ENCODE measurements at places on chromosomes 3 and 15. TPM values are rescaled to one million over a fixed set of nuclear protein-coding genes. Genes with fewer than 3 reads are reported as not detected.
A peak's percentile ranks its signal among the peaks of the same experiment; 100 is the strongest.

GRCh38 chr3:32873531-32874130, 55.8 kb downstream of the TRIM71 start:
- no peak for DNase-seq

The MYLK gene
- 23.0 TPM for total RNA-seq

GRCh38 chr3:52269776-52270175, 8.7 kb downstream of the WDR82 start:
- DNase-seq = no peak

DNA sequence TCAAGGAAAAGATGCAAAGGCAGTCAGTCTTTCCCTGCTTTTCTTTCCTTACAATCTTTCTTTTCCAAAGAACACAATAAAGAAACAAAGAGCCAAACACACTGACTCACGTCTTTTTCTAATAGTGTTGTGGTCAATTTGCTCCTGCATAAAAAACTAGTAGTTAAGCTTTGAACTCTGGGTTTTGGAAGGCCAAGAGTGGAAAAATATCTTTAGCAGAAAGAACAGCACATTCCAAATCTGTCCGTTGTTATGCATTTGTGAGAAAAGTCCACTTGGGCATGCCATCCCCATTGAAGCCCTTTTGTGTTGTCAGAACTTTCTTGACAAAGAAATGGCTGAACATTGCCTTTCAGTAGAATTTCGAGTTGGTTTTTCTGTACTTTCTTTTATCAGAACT, 18.2 kb downstream of the COL8A1 start:
- DNase-seq = no peak

The NLGN1 gene
- not detected for total RNA-seq

DNA sequence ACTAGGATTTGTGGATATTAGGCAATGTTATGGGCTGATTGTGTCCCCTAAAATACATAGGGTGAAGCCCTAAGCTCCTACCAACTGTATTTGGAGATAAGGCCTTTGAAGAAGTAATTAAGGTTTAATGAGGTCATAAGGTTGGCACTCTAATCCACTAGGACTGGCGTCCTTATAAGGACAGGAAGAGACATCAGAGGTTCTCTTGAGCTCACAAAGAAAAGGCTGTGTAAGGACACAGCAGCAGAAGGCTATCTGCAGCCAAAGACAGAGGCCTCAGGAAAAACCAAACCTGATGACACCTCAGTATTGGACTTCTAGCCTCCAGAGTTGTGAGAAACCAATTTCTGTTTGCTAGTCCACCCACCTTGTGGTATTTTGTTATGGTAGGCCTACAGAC, 416.7 kb downstream of the ZBTB20 start:
- peak; percentile 29 for DNase-seq

DNA sequence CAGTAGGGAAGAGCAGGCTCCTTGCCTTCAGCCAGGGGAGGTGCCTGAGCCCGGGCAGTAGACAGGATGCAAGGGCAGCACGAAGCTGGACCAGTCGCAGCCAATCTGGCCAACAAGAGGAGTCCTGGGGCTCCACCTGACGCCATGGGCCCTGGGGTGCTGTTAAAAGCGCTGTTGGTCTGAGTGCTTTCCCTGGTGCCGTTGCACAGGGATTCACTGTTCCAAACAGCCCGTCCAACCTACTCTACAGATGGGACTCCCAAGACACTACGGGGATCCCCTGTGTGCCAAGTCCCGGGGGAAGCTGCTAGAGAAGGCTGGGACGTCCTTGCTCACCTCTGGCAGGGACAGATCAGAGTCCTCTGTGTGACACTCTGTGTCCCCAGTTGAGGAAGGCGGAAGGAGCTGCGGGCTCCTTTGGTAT, 632 bp downstream of the CTSH start:
- peak; percentile 25 for DNase-seq

The GOLGA8R gene
- not detected for total RNA-seq
